Liver (tissue), 10 donors: ENCODE measurements at places on chromosomes 6 and 20. TPM values are rescaled to one million over a fixed set of nuclear protein-coding genes. Genes with fewer than 3 reads are reported as not detected.

Gene MDFI
- total RNA-seq = 0.50 TPM

DNA sequence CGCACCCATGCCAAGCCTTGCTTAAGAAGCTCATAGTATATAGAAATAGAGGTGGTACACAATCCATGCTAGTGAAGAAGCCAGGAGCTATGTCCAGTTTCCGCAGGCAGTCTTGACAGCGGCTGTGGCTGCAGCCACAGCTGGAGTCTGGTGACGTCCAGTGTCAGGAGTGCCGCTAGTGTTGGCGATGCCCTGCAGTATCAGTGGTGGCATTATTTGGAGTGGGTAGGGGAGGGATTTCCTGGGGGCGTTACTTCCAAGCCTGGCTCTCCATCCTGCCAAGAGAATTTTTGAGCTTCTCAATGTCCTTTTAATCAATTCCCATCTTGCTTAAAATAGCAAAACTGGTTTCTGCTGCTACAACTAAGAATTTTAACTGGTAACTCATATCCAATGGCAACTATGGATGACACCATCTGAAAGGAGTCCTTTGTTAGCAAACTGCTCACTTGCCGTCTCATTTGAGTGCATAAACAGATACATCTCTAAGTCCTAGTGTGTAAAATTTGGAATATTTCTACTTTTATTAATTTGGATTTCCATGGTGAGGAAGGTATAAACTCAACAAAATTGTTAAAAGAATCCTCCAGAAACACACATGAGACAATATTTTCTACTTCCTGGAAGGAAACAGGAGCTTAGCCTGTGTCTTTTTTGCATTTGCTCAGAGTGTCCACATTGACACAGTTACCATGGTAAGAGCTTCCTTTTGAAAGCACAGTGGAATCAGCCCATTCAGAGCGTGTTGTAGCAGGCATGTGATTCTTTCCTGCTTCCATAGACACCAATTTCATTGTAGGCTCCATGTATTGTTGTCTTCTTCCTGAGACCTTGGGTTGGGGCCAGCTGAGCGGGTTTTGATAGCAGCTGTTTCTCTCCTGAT, 44.6 kb upstream of the PXDC1 start:
- peak overlapping the region; percentile 44 for H3K27ac ChIP-seq
- H3K4me3 ChIP-seq = no peak overlapping the region
- no peak for DNase-seq
- H3K36me3 ChIP-seq = no peaks in the 10 kb centered on the region
- no peaks in the 10 kb centered on the region for H3K27me3 ChIP-seq

DNA sequence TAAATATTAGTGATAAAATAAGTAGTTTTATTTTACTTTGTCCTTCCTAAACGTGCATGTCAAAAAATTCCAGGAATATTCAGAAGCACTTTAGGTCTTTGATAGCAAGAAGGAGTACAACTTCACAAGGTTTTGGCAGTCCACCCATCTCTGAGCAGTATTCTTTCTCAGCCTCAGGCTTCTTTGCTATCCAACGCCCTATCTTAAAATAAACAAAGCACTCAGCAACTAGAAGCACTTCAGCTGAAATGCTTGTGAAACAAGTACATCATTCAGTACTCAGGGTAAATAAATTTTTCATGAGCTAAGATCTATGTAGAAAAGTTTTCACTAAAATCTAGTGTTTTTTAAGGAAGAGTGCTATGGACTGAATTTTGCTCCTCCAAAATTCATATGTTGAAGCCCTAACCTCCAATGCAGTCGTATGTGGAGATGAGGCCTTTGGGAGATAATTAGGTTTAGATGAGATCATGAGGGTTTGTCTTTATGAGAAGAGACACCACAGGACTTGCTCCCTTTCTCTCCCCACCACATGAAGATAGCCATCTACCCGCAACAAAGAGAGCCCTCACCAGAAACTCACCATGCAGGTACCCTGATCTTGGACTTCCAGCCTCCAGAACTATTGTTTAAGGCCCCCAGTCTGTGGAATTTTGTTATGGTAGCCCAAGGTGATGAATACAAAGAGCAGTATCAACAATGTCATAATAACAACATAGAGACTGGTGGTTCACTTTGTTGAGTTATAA, 539.1 kb downstream of the TFAP2A start:
- H3K4me3 ChIP-seq = no peak overlapping the region
- DNase-seq = no peak
- H3K36me3 ChIP-seq = no peaks in the 10 kb centered on the region
- H3K27ac ChIP-seq = no peak overlapping the region
- H3K27me3 ChIP-seq = no peaks in the 10 kb centered on the region

Gene SLC26A8
- total RNA-seq = 0.33 TPM

DNA sequence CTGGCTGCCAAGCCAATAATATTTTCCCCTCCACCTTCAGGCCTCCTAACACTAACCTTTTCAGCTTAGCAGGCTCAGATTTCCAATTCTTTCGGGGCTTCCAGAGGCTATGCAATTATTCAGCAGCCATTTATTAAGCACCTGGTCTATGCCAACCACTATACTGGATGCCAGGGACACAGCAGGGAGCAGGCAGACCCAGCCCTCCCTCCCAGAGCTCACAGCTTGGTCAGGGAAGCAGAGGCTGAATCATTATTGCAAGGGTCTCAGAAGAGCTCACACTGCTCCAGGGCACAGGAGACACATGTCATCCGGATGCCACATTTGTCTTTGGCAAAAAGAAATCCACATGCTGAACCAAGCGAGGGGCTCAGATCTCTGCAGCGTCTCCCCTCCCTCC, 1.3 kb downstream of the BPIFB1 start:
- H3K27ac ChIP-seq = no peak overlapping the region
- no peak for DNase-seq
- H3K27me3 ChIP-seq = peaks cover 2% of the 10 kb centered on the region

DNA sequence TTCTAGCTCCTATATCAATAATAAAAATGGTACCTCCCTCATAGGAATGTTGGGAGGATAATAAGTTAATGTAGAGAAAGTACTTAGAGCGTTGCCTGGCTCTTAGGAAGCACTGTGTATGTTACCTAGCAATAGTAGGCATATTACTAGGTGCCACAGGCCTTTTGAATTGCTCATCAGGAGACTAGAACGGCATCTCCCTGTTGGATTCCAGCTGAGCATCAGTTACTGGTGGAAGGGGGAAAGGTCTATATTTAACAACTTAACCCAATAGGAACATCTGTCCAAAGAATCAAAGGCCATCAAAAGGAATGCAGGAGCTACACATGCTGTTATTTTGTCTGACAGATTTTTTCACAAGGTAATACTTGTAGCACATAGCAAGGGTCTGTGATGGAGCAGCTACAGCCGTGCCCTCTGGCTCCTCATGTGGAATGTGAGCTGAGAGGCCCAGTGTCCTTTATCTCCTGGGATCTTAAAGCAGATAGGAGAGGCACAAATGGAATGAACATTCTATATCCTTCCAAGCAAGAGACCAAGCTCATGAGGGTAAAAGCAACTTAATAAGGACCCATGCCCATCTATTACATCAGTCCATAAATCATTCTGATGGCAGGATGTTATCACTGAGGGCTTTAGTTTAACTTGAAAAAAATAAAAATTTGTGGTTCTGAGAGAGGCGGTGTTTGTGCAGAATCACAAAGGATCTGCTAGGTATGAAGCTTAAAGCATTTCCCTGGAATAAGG, 184.9 kb upstream of the LAMP5 start:
- H3K4me3 ChIP-seq = no peak overlapping the region
- no peaks in the 10 kb centered on the region for H3K36me3 ChIP-seq
- DNase-seq = no peak
- no peak overlapping the region for H3K27ac ChIP-seq
- no peaks in the 10 kb centered on the region for H3K4me1 ChIP-seq

Gene GFOD1
- total RNA-seq = 7.4 TPM

GRCh38 chr6:163405412-163406309, 8.9 kb upstream of the QKI start:
- H3K4me3 ChIP-seq = peak overlapping the region; percentile 76
- no peaks in the 10 kb centered on the region for H3K27me3 ChIP-seq
- H3K36me3 ChIP-seq = no peaks in the 10 kb centered on the region
- peak overlapping the region; percentile 95 for H3K27ac ChIP-seq
- H3K4me1 ChIP-seq = peaks cover 14% of the 10 kb centered on the region

DNA sequence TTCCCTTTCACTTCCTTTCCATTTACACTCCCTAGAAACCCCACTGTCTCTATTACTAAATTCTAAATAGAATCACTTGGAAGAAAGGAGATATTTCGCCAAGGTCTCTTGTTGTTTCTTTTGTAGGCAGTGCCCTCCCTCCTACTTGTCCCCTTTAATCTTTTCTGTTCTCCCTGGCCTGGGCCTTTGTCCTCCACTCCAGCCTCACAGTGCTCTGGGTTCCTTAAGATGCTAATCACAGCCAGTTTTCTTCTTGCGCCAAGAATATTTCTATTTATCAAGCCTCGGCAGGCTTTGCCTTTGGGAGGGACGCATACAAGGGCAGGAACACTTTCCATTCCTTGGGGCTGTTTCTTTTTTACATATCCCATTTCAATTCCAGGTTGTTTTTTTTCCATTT, 520.6 kb upstream of the CHD6 start:
- H3K4me3 ChIP-seq = no peak overlapping the region
- H3K4me1 ChIP-seq = no peaks in the 10 kb centered on the region
- H3K36me3 ChIP-seq = no peaks in the 10 kb centered on the region

GRCh38 chr6:121430514-121431460, 4.7 kb upstream of the GJA1 start:
- no peaks in the 10 kb centered on the region for H3K4me1 ChIP-seq
- H3K27me3 ChIP-seq = no peaks in the 10 kb centered on the region
- H3K27ac ChIP-seq = no peak overlapping the region
- no peaks in the 10 kb centered on the region for H3K36me3 ChIP-seq

- H3K27me3 ChIP-seq = no peaks in the 10 kb centered on the region
- peaks cover 14% of the 10 kb centered on the region for H3K4me1 ChIP-seq
- DNase-seq = no peak
- peak overlapping the region; percentile 84 for H3K27ac ChIP-seq
Observed at GRCh38 chr20:17985388-17986018, 16.7 kb downstream of the MGME1 start.

- no peaks in the 10 kb centered on the region for H3K27me3 ChIP-seq
- no peaks in the 10 kb centered on the region for H3K36me3 ChIP-seq
- H3K4me1 ChIP-seq = peaks cover 11% of the 10 kb centered on the region
- no peak overlapping the region for H3K27ac ChIP-seq
Observed at GRCh38 chr6:12289365-12289919, 719 bp upstream of the EDN1 start.

- peaks cover 12% of the 10 kb centered on the region for H3K4me1 ChIP-seq
- no peak overlapping the region for H3K27ac ChIP-seq
- DNase-seq = no peak
- H3K27me3 ChIP-seq = no peaks in the 10 kb centered on the region
Observed at GRCh38 chr20:38196592-38196991, 31.5 kb upstream of the TGM2 start.

Gene OXT
- 0.75 TPM for total RNA-seq

DNA sequence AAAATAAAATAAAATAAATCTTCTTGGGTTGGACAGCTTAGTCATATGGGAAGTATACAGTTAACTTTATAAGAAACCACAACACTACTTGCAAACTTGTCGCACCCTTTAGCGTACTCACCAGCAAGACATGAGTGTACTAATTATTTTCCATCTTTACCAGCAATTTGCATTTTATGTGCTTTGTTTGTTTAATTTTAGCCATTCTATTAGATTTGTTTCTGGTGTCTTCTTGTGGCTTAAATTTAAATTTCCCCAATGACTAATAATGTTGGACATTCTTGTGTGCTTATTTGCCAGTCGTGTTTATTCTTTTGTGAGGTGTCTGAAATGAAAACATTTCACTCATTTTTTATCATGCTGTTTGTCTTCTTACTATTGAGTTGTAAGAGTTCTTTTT, 1172.2 kb upstream of the CITED2 start:
- no peak overlapping the region for H3K4me3 ChIP-seq
- no peak for DNase-seq
- no peaks in the 10 kb centered on the region for H3K27me3 ChIP-seq
- H3K27ac ChIP-seq = no peak overlapping the region
- H3K36me3 ChIP-seq = no peaks in the 10 kb centered on the region
- H3K4me1 ChIP-seq = no peaks in the 10 kb centered on the region

Gene NKAPL
- 0.59 TPM for total RNA-seq

Gene LAMP5
- total RNA-seq = 0.08 TPM

- no peaks in the 10 kb centered on the region for H3K27me3 ChIP-seq
- H3K36me3 ChIP-seq = no peaks in the 10 kb centered on the region
- H3K27ac ChIP-seq = no peak overlapping the region
Observed at GRCh38 chr6:118281291-118281690, 266.8 kb upstream of the PLN start.

DNA sequence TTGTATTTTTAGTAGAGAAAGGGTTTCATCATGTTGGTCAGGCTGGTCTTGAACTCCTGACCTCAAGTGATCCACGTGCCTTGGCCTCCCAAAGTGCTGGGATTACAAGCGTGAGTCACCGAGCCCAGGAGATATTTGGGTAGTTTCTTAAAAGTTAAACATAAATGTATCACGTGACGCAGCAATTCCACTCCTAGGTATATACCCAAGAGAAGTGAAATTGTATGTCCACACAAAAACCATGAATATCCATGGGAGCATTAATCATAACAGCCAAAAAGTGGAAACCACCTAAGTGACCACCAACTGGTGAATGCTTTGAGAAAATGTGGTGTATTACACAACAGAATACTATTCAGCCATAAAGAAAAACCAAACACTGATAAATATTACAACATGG, 164.8 kb downstream of the MRPL14 start:
- H3K4me3 ChIP-seq = no peak overlapping the region
- H3K4me1 ChIP-seq = no peaks in the 10 kb centered on the region
- DNase-seq = peak; percentile 1
- H3K27ac ChIP-seq = no peak overlapping the region
- H3K27me3 ChIP-seq = no peaks in the 10 kb centered on the region

Gene KHDC1L
- not detected for total RNA-seq

Gene PPP1R3G
- 0.33 TPM for total RNA-seq

Gene SLC22A16
- total RNA-seq = 22.5 TPM

- no peak for DNase-seq
- H3K4me1 ChIP-seq = peaks cover 19% of the 10 kb centered on the region
- H3K27me3 ChIP-seq = peaks cover 4% of the 10 kb centered on the region
- peaks cover 5% of the 10 kb centered on the region for H3K36me3 ChIP-seq
Observed at GRCh38 chr6:30074331-30075093, 1.1 kb downstream of the RNF39 start.

DNA sequence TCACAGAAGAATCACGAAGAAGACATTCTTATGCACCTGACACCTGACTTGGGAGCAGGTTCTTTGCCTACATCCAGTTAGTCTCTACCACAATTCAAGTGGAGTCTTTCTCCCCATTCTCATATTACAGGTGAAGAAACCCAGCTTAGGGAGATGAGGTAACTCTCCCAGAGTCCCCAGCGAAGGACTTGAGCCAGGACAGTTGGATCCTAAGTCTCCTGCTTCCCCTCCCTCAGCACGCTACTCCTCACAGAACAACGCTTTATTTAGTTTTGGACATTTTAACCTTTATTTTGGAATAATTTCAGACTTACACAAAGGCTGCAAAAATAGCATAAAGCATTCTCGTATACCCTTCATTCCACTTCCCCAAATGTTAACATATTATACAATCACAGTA, 824 bp upstream of the CSTL1 start:
- H3K27me3 ChIP-seq = no peaks in the 10 kb centered on the region
- H3K27ac ChIP-seq = no peak overlapping the region
- DNase-seq = no peak
- no peaks in the 10 kb centered on the region for H3K36me3 ChIP-seq
- H3K4me3 ChIP-seq = no peak overlapping the region
- H3K4me1 ChIP-seq = peaks cover 14% of the 10 kb centered on the region

Gene TAPBP
- 74.0 TPM for total RNA-seq

Gene OPRM1
- total RNA-seq = not detected
